NCI-H2107 (cell line): ENCODE measurements at places on chromosomes 2 and 18.

GRCh38 chr2:106124905-106125549 is 69.1 kb downstream of the UXS1 start:
- DNase-seq: no peak

GRCh38 chr18:29259838-29260237 is 1082.9 kb upstream of the CDH2 start:
- DNase-seq: no peak

DNA sequence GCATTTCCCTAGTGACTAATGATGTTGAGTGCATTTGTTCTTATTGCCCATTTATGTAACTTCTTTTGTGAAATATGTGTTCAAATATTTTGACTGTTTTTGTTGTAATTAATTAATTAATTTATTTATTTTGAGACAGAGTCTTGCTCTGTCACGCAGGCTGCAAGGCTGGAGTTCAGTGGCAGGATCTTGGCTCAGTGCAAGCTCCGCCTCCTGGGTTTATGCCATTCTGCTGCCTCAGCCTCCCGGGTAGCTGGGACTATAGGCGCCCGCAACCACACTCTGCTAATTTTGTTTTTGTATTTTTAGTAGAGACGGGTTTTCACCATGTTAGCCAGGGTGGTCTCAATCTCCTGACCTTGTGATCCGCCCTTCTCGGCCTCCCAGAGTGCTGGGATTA is 71.9 kb downstream of the TAF4B start:
- DNase-seq: no peak

DNA sequence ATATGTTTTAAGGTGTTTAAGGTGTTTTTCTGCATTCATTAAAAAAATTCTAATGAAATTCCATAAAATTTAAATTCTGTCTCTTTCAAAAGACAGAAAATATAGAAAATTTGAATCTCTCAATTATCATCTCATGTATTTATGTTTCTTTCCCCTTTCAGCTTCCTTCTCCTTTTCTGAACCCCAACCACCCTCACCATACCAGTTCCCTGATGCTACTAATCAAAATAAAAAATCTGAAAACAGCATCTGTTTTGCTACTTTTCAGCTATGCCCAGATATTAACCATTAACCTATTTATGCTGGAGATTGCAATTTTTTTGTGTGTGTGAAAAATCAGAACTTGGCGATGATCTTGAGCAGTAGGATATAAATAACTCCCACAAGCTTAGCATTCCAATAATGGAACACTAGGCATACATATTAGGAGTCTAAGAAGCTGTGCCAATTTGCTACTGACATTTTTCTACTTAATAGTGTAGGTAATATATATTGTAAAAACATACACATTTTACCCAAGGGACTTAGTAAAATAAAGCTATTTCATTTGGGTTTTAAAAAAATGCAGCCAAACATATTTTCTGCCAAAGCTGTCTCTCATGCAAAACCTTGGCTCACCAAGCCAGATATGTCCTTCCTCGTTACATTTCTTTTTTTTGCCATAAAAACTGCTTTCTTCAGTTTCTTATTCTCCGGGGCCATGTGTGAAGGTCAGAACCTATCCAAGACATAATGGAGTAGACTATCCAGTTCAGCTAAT is 32.6 kb upstream of the AGPS start:
- DNase-seq: no peak

GRCh38 chr2:12452185-12452584 is 264.6 kb upstream of the TRIB2 start:
- no peak for DNase-seq

- no peak for DNase-seq
Observed at GRCh38 chr2:221997100-221997499, 301.7 kb downstream of the PAX3 start.

DNA sequence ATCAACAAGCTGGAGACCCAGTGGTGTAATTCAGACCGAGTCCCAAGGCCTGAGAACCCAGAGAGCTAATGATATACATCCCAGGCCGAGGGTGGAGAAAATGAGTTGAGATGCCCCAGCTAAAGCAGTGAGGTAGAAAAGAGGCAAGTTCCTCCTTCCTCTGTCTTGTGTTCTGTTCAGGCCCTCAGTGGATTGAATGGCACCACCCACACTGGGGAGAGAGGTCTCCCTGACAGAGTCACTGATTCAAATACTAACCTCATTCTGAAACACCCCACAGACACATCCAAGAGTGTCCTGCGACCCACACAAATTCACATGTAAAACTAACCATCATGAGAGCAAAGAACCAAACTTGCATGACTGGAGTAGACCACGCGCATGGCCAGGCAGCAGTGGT is 215.3 kb downstream of the ANAPC1 start:
- no peak for DNase-seq

DNA sequence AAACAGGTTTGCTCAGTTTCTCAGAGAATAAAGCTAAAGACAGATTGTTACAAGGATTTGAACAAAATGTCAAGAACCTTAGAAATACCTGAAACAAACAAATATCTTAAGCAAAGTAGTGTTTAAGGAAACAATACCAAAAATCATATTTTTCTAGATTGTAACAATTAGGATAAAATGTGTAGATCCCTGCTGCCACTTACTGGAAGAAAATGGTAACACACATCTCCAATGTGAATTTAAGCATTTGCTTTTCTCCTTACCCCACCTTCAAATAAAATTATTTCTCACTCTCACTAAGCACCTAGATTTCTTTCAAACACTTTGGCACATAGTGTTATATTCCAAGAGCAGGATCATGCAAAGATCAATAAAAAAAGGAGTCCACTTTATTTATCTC is 34.9 kb downstream of the SUCLG1 start:
- DNase-seq: no peak

DNA sequence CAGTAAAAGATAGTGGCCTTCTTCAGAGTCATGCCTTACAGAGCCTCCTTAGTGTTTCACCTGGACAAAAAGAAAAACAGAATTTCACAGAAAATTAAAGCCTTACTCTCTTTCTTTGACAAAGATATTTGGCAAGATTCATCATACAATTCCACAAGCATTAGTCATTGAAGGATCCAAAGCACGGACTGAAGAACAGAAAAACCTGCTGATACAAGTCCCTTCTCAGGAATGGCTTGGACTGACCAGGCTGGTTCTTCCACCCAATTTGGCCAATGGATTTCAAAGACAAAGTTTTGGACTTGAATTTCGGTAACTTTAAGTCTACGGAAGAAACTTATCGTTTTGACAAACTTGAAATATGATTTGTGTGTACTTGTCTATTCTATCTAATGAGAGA is 39.1 kb upstream of the GALNT3 start:
- DNase-seq: no peak

GRCh38 chr18:59024829-59025228 is 114.9 kb upstream of the SEC11C start:
- no peak for DNase-seq

GRCh38 chr2:64678771-64679590 is 25.3 kb upstream of the SERTAD2 start:
- no peak for DNase-seq

GRCh38 chr2:16728351-16729136 is 62.9 kb upstream of the CYRIA start:
- DNase-seq: no peak

GRCh38 chr2:232322560-232323327 is 55.8 kb upstream of the ALPP start:
- DNase-seq: no peak

DNA sequence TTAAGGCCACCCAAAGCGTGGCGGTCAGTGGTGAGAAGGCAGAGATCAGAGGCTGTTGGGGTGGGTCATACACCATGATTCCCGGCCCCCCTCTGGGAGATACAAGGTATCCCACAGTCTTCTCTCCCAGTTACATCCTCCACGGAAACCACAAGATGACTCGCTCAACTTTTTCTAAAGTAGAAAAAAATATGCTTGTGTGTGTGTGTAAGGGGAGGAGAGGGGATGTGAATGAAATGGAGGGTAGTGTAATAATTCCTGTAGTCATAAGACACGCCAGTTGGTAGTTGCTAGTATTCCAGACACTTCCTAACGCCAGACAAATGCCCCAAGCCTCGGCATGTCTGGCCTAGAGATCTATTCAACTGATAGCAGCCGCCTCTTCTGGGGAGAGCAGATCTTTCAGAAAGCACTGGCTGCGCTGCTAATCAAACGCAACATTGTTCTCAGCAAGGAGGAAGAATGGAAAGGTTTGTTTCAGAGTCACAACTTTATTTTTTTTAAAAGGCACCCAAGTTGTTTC is 143.5 kb downstream of the TGIF1 start:
- DNase-seq: no peak

- no peak for DNase-seq
Observed at GRCh38 chr2:12552092-12552491, 164.6 kb upstream of the TRIB2 start.

- no peak for DNase-seq
Observed at GRCh38 chr2:150126143-150126740, 361.2 kb downstream of the RND3 start.

DNA sequence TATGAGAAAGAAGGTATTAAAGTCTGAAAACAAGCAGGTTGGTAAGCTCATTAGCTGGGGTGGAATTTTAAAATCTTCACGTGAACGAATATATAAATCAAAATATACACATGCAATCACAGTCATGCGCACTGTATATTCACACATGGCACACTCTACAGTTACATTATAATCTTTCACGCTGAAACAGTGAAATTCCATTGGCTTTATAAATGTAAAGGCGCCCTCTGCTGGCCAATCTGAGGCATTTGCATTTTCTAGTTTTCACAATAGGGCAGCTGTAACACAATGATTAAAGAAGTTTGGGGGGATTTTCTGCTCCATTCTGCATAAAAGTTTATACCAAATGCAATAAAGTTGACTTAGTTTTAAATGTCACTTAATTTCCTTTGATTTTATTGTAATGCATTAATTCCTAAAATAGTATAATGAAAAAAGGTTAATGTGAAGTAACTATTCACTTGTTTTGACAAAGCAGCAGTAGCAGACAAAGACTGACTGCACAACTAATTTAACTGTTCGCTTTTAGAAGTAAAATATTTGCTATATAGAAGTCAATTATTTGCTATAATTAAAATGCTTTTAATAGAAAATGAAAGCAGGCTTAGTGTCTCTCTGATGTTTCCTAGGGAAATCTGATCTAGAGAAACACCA is 17.2 kb downstream of the IFIH1 start:
- DNase-seq: peak; percentile 36

DNA sequence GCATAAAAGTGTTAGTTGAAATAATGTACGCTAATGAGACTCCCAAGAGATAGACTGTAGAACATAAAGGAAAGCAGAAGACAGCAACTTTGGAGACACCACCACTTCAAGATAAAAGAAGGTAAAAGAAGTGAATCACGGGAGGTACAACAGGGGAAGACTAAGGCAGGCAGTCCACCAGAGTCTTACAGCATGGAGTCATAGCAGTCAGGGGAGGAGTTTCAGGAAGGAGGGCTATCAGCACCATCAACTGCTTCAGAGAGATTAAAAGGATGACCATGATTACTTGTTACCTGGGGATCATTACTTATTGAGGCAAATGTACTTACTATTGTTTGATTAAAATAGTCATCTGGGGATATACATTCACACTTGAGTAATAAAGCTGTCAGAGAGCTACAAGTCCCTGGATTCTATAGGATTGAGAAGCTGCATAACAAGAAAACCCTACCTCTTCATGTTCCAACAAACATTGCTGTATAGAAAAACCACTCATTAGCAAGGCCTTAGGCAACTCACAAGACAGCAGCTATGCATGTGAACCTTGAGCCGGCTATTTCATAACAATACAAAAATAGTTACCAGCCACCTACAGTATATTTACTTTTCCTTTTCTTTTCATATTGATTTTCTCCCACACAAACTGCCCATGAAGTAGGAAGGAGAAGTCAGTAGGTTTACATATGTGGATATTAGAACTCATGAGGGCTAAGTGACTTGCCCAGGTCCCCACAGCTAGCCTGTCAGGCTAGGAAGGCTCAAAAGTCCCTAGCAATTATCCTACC is 101.7 kb downstream of the PDE11A start:
- DNase-seq: no peak

DNA sequence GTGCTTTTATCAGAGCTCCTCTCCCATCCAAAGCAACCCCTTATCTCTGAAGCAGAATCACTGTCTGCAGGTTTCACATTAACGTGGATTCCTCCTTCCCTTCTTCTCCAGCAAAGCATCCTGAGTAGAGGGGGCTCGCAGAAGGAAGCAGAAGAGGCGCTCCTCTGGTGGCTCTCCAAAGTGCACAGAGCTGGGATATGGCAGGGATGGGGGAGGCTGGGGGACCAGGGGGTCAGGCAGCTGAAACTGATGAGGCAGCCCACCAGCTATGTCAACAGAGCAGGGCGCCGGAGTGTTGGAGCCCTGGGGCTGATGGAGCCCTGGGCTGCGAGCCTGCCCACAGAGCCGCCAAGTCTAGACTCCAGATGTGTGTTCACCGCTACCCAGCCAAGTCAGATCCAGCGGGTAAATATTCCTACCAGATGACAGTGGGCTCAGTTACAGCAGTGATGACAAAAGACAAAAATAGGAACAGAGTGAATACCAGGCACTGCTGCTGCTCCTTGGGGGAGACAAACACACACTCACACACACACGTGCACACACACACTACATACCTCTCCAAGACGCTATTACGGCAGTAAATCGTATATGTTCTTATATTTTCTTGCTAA is 678.3 kb upstream of the ID2 start:
- DNase-seq: no peak

DNA sequence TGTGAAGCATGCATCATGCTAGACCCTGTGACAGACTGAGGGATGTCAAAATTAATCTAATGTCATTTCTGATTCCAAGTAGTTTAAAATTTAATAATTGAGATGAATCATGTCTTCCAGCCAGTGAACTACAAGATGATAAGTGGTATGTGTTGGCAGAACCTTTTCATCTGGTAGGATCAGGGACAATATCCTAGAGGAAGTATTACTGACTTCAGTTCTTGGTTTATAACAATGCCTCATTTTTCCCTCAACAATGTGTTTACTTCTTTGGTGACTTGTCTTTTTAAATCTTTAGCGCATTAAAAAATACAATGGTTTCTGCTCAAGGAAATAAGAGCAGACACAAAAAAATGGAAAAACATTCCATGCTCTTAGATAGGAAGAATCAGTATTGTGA is 69.4 kb downstream of the ARHGAP28 start:
- DNase-seq: no peak

DNA sequence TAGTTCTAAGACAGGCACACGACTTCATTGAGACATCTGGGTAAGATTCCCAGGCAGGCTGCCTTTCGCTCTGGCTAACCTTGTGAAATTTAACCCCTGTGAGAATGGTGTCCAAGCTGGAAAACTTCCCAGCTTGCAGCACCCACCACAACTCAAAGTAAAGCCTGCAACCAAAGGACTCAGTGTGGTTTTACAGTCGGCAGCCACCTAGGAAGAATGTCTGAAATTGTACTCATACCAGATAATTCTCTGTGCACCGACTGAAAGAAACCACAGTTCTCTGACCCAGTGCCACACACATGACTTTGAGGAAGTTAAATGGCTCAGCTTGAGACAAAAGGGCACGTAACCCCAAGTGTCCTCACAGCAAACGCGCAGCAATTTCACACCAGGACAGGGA is 125.7 kb downstream of the RBMS1 start:
- DNase-seq: no peak

DNA sequence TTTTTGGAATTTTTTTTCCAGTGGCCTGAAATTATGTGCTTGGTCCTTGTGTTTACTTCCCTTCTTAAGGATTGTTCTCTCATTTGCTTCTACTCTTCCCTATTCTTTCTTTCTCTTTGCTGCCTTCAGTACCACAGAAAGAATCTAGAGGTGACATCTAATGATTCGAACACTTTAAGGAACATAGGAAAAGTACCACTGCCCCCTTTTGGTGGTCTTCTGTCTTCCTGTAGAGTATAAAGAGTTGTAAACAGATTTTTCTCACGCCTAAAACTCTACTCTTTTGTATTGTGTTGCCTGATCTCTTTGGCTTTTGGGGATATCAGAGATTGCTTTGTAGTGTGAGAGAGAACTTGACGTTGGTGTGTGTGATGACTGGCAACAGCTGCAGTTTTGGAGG is 7.0 kb upstream of the SCTR start:
- DNase-seq: no peak
